ENCODE measurements at places on chromosomes 11 and 22.

GRCh38 chr22:41548830-41549211 is 4.6 kb upstream of the POLR3H start:
- DNase-seq = no peak

GRCh38 chr11:130725421-130726233 is 190.7 kb downstream of the SNX19 start:
- no peak for DNase-seq

- DNase-seq = no peak
These were observed 17.6 kb upstream of the CADM1 start for GRCh38 chr11:115521825-115522224.

DNA sequence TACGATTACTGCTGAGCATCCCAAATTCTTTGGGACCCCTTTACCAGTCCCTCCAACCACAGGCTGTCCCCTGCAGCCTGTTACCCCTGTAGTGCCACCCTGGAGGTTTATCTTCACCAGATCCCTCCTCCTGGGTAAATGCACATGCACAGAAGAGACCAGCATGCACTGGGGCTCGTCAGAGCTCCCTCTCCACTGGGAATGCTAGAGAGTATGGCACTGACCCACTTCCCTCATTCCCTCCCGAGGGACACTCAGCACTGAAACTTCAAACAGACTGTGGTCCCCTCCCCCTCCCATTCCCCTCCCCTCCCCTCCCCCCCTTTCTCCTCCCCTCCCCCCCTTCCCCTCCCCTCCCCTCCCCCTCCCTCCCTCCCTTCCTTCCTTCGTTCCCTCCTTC is 49.1 kb downstream of the C11orf91 start:
- no peak for DNase-seq

DNA sequence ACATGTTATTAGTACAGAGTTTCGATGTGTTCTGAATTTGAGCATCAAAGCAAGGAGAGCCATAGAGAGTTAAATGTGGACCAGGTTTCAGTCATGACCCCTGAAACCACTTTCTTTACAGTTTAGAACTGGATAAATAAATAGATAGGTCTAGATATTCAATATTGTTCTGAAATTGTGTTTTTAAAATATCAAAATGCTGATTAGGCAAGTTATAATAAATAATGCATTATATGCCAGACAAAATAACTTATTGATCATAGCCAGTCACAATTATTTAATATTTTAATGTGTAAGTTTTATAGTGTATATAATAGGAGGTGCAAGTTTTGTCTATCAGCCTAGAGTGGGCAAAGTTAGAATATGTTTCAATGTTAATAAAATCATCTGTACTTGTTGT is 569.5 kb downstream of the METTL15 start:
- DNase-seq = no peak

DNA sequence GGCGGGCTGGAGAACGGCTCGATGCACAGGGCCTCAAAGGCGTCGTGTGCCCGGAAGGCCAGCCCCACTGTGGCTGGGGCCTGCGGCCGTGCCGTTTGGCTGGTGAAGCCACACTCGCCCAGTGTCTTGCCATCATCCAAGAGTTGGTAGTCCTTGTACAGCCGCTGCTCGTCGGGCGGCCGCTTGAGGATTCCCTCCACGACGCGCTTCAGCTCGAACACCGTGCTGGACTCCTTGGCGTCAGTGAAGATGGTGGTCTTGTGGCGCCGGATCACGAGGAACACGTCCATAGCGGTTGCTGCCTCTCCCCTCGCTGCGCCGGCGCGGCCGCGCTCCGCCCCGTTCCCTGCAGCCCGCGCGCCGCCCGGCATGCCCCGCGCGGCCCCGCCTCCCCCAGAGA is 30.3 kb upstream of the PRDM10 start:
- DNase-seq = no peak

GRCh38 chr11:94948070-94948617 is 25.2 kb downstream of the CWC15 start:
- DNase-seq = no peak

DNA sequence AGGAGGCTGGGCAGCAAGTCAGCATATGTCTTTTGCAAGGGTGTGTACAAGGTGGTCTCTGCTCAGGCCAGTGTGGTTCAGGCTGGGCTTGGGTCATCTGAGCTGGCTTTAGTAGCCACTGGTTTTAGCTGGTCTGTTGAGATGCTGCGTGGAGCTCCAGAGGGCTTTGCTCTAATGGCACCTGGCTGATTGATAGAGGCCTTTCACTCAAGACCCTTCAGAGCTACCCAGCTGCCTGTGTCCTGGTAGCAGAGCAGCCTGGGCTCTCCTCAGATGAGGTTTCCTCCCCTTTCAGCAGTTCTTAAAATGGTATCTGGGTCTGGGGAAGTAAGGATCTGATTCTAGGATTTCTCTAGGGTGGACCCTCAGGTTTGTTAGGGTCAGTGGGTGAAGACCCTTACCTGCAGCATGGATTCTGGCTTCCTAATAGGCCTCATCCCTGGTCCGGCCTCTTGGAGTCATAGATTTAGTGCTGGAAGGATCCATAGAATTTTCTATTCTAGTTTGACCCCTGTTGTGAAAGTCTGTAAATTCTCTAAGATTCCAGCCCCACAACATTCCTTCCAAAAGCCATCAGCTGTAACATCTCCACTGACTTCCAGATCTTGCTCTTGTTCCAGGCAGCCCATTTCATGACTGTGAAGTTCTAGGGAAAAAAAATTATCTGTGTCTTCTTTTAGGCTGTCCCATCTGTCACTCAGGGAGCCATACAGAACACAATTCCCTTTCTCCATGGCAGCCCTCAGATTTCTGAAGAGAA is 190.2 kb upstream of the ZBED5 start:
- no peak for DNase-seq

DNA sequence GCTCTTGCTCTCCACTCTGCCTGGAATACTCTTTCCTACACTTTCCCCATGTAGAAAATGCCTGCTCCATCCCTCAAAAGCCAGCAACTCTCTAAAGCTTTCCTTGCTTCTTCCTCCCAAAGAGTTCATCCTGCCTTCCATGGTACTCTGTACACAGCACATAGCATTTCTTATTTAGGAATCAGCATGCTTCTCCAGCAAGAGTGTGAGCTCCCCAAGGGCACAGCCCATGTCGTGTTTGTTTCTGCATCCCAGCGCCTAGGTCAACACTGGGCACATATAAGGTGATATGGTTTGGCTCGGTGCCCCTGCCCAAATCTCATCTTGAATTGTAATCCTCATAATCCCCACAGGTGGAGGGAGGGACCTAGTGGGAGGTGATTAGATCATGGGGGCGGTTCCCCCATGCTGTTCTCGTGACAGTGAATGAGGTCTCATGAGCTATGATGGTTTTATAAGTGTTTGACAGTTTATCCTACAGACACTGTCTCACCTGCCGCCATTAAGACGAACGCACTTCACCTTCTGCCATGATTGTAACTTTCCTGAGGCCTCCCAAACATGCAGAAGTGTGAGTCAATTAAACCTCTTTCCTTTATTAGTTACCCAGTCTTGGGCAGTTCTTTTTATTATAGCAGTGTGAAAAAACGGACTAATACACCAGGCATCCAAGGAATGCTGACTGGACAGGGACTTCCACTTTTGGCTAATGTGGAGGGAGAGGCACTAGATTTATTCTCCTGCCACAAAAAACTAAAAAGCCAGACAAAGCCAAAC is 8.2 kb downstream of the VPS37C start:
- no peak for DNase-seq

- DNase-seq = no peak
These were observed 416.4 kb downstream of the MIAT start for GRCh38 chr22:27073601-27074425.

GRCh38 chr22:46390652-46391301 is 55.3 kb downstream of the TRMU start:
- peak; percentile 86 for DNase-seq

GRCh38 chr11:96482193-96482592 is 92.4 kb downstream of the JRKL start:
- DNase-seq = no peak

DNA sequence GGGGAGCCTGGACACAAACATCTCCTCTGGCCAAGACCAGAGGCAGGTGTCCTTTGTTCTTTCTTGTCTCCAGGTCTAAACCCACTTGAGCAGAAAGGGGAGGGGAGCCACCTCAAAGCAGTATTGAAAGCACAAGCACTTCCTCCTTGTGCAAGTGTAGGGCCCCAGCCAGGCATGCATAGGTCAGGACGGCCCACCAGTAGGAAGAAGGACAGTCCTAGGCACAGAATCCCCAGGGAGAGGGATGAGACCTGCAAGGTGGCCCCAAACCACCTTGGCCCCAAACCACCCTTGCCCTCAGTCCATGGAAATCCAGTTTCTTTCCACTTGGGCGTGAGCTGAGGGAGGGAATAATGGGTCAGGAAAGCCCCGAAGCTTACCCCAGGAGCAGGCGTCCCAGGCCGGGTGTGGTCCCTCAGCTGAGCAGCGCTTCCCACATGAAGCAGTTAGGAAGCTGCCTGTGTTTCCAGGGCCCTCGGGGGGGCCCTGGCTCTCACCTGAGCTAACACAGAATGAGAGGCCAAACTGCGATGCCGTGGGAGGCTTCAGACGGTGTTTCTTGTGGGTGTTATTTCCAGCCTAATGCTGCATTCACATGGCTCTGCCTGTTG is 20.4 kb upstream of the IGSF9B start:
- no peak for DNase-seq

- DNase-seq = no peak
These were observed 3.3 kb downstream of the PLEKHA7 start for GRCh38 chr11:17010851-17011420.
